ENCODE measurements at places on chromosomes 16 and 17. TPM values are rescaled to one million over a fixed set of nuclear protein-coding genes. Genes with fewer than 3 reads are reported as not detected.

MAP1LC3B gene
- 141 TPM for polyA plus RNA-seq

TP53TG3C gene
- polyA plus RNA-seq, result not detected

MYH11 gene
- polyA plus RNA-seq, result 3.9 TPM

TNFSF13 gene
- polyA plus RNA-seq, result 5.1 TPM

CHP2 gene
- polyA plus RNA-seq, result not detected

RCVRN gene
- not detected for polyA plus RNA-seq

LYRM1 gene
- polyA plus RNA-seq, result 33.5 TPM

KRT40 gene
- not detected for polyA plus RNA-seq

UBN1 gene
- polyA plus RNA-seq, result 15.9 TPM

MYL4 gene
- polyA plus RNA-seq, result not detected

GP1BA gene
- 0.26 TPM for polyA plus RNA-seq

CSNK2A2 gene
- 10.1 TPM for polyA plus RNA-seq

BCL6B gene
- polyA plus RNA-seq, result 0.33 TPM

TLCD3A gene
- 0.65 TPM for polyA plus RNA-seq

SECTM1 gene
- 0.83 TPM for polyA plus RNA-seq

SLFN14 gene
- not detected for polyA plus RNA-seq

RND2 gene
- 0.05 TPM for polyA plus RNA-seq

EFCAB13 gene
- 10.2 TPM for polyA plus RNA-seq

SHISA6 gene
- polyA plus RNA-seq, result not detected

CALB2 gene
- polyA plus RNA-seq, result not detected

ANKRD40CL gene
- not detected for polyA plus RNA-seq

PPL gene
- 0.55 TPM for polyA plus RNA-seq

CD300E gene
- 0.11 TPM for polyA plus RNA-seq

NPTX1 gene
- not detected for polyA plus RNA-seq

NPIPB6 gene
- polyA plus RNA-seq, result 0.29 TPM

PIK3R5 gene
- polyA plus RNA-seq, result 30.7 TPM

CACNG5 gene
- not detected for polyA plus RNA-seq

TOM1L1 gene
- polyA plus RNA-seq, result not detected

UTS2R gene
- not detected for polyA plus RNA-seq

DNASE1 gene
- polyA plus RNA-seq, result 12.4 TPM

TAOK1 gene
- polyA plus RNA-seq, result 4.0 TPM

All from IgD-negative memory B cell (primary cell).